ENCODE measurements at places on chromosomes 13 and 19.

GRCh38 chr19:49580264-49581006, at the start of gene NOSIP:
Gene NOSIP, minus strand, starts transcription at chr19:49580556. Its CDS starts 19,865 bp downstream, at chr19:49560691.
- no peak for DNase-seq

DNA sequence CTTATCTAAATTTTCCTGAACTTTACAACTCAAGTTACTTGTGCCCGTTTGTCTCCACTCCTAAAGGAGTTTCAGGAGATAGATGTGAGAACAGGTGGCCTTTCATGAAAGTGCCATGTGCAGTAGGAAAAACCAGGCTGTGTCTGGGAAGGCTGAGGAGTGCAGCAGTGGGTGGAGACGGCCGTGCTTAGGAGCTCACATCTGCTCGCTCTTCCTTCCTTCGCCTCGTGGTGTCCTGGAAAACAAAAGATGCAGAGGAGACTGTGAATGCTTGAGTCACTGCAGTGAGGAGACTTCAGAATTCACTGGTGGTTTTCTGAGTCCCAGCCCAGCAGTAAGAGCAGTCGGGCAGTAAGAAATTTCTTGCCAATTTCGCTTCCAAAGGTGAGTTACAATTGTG, 138.4 kb upstream of the RNF113B start:
- no peak for DNase-seq

DNA sequence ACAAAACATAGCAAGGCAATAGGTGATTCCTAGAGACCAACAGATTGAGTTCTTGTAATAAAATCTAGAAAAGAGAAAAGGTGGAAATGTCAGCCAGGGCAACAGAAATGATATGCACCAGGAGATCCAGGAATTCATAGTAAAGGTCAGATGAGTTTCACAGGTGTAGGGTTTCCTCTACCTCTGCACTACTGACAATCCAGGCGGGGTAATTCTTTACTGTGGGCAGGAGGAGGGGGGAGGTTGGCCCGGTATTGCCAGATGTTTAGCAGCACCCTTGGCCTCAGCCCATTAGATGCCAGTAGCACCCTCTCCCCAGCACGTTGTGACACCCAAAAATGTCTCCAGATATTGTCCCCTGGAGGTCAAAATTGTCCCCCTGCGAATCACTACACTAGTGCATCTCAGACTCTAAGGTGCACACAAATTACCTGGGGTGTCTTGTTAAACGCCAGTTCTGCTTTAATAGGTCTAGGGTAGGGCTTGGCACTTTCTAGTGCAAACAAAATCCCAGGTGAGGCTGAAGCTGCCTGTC, 3.5 kb upstream of the UBAC2 start:
- DNase-seq, result no peak

DNA sequence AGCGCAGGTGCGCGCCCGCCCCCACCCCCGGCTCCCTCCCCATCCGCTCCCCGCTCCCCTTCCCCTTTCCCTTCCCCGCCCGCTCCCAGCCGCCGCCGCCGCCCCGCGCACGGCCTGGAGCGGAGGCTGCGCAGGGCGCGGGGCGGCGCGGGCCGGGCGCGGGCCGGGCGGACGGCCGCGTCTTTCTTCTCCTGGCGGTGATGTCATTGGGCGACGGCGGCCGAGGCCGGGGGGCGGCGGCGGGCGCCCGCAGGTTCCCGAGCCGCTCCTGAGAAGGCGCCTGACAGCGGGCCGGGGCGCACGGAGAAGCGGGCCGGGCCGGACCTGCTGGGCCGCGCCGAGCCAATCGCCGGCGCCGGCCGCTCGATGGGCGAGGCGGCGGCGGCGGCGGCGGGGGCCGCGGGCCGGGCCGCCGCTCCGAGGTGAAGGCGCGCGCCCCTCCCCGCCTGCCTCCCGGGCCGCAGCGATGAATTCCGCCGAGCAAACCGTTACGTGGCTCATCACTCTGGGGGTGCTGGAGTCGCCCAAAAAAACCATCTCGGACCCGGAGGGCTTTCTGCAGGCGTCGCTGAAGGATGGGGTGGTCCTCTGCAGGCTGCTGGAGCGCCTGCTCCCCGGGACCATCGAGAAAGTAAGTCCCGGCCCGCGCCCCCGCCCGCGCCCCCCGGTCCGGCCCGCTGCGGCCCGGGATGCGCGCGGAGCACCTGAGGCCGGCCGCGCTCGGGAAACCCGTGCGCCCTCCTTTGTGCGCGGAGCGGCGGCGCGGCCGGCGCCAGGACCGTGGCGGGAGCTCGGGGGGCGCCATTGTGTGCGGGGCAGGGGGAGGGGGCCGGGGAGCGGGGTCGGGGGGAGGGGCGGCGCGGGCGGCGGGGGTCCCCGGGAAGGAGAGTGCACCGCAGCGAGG, at the start of gene ARHGEF7:
Gene ARHGEF7 (plus strand): TSS at position 250 of the 904 bp plus-strand sequence. CDS start 217 bp downstream, at position 467.
- DNase-seq, result no peak

GRCh38 chr19:16442386-16443276, 29.1 kb downstream of the EPS15L1 start:
- DNase-seq, result no peak

GRCh38 chr13:29892151-29892550, 41.7 kb upstream of the UBL3 start:
- no peak for DNase-seq

- no peak for DNase-seq
These were observed 689 bp downstream of the DCUN1D2 start for GRCh38 chr13:113489549-113490495.

DNA sequence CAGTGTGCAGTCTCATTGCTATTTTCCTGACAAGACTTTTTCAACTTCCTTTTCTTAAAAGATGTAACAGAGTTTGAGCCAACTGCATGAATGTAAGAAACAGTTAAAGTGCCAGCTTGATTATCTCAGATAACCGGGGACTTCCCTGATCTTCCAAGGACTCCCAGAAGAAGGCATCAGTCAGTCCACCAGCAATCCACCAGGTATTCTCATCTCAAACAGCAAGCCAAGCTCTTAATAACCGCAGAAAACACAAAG, 350.1 kb downstream of the LIG4 start:
- peak; percentile 25 for DNase-seq

DNA sequence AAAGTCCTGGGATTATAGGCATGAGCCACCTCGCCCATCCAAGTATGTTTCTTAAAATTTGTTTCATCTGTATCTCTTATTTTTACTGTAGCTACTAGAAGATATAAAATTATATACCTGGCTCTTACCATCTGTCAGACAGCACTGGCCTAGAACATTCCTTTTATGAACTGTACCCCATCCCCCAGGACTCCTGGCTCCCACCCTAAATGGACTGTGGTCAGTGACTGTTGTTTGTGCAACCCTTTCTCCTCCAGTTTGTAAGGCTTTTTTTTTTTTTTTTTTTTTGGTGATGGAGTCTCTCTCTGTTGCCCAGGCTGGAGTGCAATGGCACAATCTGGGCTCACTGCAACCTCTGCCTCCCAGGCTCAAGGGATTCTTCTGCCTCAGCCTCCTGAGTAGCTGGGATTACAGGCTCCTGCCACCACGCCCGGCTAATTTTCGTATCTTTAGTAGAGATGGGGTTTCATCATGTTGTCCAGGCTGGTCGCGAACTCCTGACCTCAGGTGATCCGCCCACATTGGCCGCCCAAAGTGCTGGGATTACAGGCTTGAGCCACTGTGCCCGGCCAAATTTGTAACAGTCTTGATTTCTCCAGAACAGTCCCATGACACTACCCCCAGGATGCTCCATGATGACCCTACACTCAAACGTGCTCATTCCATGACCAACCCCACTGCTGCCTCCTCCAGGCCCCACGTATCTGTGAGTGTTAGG, 2.5 kb downstream of the NDUFA3 start:
- DNase-seq, result no peak

Data from NCI-H1436 treated with DMSO at 0.1 percent for 48 hours (cell line).